Astrocyte (in vitro differentiated cells and primary cell): ENCODE measurements at places on chromosomes 11 and 22.
A peak's percentile ranks its signal among the peaks of the same experiment; 100 is the strongest.

DNA sequence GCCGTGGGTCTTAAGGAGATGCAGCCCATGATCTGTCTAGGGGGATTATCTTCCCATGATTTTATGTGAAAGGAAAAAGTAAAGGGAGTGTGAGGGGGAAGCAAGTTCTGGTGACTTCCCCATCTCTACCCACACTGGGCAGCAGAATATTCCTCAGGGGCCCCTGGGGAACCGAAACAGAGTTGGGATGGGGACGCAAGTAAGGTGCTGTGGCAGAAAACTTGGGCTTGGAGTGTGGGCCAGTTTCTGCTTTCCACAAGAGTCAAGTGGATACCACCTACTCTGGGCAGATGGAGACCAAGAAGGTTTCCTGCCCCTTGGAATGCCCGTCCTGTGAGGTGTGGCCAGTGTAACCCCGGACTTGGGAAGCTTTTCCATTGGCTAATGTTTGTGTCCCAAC lies 64.4 kb downstream of the SGSM3 start:
- no peak for DNase-seq

DNA sequence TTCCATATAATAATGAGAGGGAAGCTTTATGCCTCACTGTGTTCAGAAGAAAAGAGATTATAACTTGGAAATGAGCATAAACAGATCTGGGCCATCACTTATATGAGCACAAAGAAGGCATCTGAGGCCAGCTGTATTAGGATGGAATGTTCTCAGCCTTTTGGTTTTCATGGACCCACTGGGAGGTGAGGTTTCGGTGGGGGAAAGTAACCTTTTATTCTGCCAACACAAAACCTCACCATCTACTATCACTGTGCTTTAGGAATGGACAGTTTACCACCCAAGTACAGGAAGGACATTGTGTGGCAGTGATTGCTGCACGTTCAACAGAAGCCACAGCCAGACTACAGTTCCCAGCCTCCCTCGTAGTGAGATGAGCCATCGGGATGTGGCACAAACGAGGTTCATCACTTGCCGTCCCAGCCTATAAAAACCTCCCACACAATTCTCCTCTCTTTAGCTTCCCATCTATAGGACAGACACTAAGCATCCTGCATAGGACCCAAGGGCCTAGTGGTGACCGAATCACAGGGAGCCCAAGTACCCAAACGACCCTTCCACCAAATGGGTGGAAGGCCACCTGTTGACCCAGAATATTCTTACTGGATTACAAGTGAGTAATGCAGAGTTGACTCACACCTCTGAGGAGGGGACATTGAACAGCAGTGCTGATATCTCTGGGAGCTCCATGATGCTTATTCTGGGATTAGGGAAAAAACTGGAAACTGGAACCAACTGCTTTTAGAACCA lies 121.5 kb upstream of the RAG2 start:
- no peak for DNase-seq

DNA sequence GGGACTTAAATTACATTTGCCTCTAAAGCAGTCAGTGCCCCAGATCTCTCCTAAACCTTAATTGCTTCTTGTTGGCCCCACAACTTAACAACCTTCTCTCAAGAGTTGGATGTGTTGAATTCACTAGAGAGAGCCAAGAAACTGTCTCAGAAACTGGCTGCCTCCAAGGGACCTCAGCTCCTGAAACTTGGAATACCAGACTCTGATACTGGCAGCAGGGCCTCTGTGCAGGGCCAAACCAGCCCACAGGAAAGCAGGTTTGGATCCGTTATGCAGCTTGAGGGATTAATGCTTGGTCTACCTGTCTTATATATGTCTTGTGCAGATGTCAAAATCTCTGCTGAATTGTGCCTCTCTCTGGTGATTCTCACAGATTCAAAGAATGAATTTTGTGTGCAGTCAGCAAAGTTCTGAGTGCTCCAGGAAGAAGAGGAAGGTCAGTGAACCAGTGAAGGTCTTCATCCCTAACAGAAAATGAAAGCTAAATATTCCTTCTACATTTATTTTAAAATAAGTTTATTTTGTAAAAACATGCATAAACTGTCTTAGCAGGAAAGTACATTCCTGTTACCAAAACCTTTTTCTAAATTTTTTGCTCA lies 70.8 kb downstream of the LIF start:
- DNase-seq, result no peak

DNA sequence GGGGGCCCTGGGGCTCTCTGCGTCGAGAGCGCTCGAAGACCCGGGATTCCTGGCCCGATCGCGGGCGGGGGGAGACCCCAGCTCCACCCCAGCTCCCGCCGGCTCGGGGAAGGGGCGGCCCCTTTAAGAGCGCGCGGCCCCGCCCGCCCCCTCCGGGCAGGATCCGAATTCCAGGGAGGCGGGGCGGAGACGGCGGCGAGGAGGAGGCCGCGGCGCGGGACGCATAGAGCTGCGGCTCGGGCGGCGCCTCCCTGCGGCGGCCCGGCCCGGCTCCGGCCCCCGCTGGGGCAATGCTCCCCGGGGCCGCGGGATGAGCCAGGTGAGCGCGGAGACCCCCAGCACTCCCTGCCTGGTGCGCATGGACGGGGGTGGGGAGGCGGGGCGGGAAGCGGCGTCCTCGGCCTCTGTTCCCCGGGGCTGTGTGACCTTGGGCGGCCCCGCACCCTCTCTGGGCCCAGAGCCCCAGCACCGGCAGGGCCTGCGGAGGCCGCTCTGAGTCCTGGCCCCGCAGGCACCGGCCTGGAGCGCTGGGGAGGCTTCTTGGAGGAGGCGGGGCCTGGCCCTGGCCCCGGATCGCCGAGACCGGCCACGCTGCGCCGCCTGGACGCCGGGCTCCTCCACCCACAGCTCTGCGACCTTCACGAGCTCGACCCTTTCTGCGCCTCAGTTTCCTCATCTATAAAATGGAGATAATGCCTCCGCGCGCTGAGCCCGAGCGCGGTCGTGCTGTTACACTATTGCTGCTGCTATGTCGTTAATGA lies 565 bp downstream of the GAS2L1 start:
- no peak for DNase-seq

GRCh38 chr11:1226986-1227550 lies 4.2 kb downstream of the MUC5B start:
- no peak for DNase-seq

DNA sequence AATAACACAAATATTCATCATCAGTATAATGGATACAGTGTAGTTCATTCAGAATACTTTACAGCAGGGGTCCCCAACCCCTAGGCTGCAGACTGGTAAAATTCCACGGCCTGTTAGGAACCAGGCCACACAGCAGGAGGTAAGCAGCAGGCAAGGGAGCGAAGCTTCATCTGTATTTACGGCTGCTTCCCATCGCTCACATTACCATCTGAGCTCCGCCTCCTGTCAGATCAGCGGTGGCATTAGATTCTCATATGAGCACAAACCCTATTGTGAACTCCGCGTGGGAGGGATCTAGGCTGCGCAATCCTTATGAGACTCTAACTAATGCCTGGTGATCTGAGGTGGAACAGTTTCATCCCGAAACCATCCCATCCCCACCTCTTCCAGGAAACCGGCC lies 125.1 kb downstream of the SERGEF start:
- DNase-seq, result no peak

- no peak for DNase-seq
Measured at GRCh38 chr11:60889869-60890311, 16.5 kb downstream of the PRPF19 start.

DNA sequence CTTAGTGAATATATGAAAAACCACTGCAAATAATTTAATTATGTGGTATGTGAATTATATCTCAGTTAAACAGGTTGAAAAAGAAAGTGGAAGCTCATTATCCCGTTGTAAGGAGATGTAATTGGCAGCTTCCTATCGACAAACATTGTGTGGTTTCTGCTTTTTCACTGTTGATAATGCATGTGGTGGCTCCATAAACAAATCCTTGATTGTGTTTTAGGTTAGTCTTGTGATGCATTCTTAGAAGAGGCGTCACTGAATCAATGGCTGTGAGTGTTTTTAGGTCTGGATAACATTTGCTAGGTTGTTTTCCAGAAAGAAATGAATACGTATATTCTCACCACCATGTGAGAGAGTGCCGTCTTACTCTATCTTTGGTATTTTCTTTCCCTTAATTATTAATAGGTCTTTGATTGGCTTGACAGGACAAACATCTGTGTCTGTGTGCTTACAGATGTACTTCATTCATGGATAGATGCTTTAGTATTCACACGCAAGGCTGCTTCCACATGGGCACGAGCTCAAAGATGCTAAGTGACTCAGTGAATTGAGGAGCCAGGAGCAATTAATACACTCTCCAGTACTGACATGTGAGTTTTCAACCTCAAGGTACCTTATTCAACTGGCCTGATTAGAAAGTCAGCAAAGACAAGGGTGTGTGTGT lies 166.7 kb downstream of the TBC1D22A start:
- DNase-seq, result peak; percentile 24

DNA sequence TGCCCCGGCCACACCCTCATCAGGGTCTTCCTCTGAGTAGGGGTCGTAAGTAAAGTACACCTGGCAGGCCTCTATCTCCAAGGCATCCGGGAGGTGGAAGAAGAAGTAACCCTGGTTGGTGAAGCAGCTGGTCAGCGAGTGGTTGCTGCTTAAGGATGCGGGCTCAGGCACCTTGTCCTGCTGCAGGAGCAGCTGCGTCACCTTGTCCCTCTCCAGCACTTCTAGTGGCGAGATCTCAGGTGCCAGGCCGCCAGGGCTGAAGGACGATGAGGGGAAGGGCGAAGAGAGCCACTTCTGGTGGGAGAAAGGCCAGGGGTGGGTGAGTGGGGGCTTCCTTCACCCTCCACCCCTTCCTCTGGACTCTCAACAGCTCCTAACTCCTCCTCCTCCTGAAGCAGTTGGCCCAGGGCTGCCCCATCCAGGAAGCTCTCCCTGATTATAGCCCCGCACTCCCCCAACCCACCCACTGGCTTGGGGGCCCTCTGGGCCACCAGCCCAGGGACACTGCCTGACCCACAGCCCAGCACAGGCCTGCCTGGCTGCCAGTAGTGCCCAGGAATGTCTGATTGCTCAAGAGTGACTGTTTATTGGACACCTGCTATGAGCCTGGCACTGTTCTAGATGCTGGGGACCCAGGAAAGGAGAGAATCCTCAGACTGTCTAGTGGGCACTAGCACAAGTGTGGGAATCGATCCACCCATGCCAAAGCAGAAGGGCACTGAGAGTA lies 19.2 kb upstream of the TMPRSS6 start:
- no peak for DNase-seq

DNA sequence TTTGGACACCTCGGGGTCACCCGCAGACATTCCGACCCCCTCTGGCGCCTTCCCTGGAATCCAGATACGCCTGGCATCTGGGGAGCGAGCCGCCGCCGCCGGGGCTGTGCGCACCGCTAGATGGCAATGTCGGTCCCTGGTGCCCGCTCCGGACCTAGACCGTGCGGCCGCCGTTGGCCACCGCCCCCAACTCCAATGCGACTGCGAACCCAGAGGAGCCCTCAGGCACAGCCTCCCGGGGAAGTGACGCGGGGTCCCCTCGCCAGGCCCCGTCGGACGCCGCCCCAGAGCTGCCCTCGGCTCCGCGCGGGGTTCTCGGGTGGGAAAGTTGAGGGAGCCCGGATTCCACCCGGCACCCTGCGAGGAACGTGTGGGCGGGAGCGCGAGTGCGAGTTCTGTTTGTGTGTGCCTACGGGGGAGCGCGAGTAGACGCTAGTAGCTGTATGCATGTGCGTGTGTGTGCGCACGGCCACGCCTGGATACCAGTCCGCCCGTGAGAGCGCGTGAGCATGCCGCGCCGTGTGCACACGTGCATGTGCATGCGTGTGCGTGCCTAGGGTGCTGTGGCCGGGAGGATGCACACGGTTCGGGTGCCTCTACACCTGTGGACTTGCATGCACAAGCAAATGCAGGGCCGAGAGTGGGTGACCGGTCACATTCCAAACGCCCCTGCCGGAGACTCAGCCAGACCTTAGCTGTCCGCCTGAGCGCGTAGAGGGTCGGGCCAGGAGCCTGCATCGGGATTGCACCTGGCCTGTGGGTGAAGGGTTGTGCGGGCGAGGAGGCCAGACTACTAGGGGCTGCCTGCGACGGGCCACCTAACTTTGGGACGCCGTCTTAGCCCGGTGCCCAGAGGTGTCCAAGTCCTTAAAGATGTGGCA lies 1.9 kb downstream of the CHRM4 start:
- DNase-seq, result no peak
